Gastrocnemius medialis (tissue), 4 donors: ENCODE measurements at places on chromosomes 11 and 22. TPM values are rescaled to one million over a fixed set of nuclear protein-coding genes. Genes with fewer than 3 reads are reported as not detected.

- H3K36me3 ChIP-seq = no peaks in the 10 kb centered on the region
- H3K4me1 ChIP-seq = peaks cover 39% of the 10 kb centered on the region
- no peak for DNase-seq
- H3K27me3 ChIP-seq = no peaks in the 10 kb centered on the region
- H3K27ac ChIP-seq = peak overlapping the region; percentile 57
- no peak overlapping the region for H3K4me3 ChIP-seq
These were observed 15.7 kb upstream of the SCGB1A1 start for GRCh38 chr11:62402960-62403730.

DNA sequence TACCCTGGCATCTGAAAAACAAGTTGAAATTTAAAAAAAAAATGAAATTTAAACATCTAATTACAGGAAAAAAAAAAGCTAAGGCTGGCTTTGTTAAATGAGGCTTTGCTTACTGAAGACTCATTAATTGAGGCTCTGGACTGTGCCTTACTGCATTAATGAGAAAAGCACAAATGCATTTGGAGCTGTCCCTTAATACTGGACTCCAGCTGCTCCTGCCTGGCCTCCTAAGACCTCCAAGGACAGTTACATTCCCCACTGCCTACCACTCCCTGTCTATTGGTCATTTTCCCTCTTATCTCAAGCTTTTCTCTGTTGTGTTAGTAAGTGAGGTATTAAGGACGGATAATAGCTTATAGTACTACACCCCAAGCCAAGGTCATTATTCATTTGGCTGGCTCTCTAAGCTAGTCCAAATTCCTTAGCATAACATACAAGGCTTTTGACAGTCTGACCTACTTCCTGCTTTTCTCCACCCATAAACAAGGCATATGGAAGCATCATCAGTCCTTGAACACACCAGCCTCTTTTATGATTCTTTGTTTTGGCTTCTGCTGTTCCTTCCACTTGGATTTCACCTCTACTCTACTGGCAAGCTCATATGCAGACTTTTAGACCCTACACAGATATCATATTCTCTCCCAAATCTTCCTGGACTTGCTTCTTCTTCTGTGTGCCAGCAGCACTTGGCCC, 62.5 kb downstream of the USP35 start:
- H3K4me3 ChIP-seq = no peak overlapping the region
- peaks cover 18% of the 10 kb centered on the region for H3K4me1 ChIP-seq

GRCh38 chr22:29718949-29719898, 579 bp upstream of the CABP7 start:
- no peaks in the 10 kb centered on the region for H3K36me3 ChIP-seq
- no peaks in the 10 kb centered on the region for H3K4me1 ChIP-seq
- no peak overlapping the region for H3K4me3 ChIP-seq
- H3K27me3 ChIP-seq = peaks cover 24% of the 10 kb centered on the region

GRCh38 chr11:125193416-125193726, 28.8 kb downstream of the PKNOX2 start:
- no peak overlapping the region for H3K27ac ChIP-seq
- no peak overlapping the region for H3K4me3 ChIP-seq
- H3K27me3 ChIP-seq = no peaks in the 10 kb centered on the region
- no peaks in the 10 kb centered on the region for H3K4me1 ChIP-seq

Gene OSBP2
- total RNA-seq = 2.8 TPM

Gene BAIAP2L2
- 0.72 TPM for total RNA-seq

Gene YWHAH
- total RNA-seq = 65.8 TPM
